ENCODE measurements at places on chromosomes 7 and 10.

- DNase-seq, result no peak
Measured at GRCh38 chr7:55425141-55425752, 60.1 kb downstream of the LANCL2 start.

DNA sequence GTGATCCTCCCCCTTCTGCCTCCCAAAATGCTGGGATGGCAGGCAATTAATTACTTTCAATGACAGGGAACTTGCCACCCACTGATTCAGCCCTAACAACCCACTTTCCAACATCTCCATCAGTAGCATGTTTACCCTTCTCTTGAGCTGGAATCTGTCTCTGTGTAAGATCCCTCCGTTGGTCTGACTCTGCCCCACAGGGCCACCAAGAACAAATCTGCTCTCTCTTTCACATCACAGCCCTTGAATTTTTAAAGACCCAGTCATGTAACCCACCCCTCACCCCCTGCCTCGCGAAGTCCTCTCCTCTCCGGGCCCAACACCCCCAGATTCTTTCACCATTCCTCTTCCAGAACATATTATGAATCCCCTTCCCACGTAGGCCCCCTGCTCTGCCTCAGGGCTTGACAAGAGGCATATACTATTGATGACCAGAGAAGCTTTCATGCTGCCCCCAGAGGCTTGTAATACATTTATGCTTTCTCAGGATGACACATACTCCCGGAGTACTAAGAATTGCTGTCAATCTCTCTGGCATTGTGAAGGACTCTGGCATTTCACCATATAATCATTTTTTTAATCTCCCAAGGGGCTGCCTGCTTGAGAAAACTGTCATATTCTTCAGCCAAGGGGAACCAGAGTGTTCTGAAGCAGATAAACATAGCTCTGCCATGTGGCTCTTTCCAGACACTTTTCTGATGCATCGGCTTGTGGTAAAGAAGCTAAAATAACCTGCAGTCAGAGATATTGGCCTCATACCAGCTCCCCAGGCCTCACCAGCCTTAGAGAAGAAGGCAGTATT, 179.2 kb upstream of the AUTS2 start:
- no peak for DNase-seq

- DNase-seq, result no peak
Measured at GRCh38 chr10:103353281-103353680, 2.3 kb upstream of the PCGF6 start.

DNA sequence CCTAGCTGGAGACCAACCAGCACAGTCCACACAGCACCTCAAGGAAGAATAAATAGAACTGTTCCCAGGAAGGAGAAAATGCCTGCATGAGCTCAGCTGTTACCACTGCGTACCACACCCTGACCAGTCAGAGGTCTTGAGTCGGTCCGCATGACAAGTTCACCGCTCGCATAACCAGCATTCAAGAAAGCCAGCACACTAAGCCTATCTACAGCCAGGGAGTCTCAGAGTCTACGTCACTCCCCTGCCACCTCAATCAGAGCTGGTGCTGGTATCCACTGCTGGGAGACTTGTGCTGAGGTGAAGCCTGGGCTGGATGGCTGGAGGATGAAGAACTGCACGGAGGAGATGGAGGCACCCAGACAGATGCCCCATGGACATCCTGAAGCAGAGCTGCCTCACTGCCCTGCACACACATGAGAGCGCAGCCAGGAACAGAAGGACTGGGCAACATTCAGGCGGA, 19.6 kb downstream of the AKR1C1 start:
- DNase-seq, result no peak

DNA sequence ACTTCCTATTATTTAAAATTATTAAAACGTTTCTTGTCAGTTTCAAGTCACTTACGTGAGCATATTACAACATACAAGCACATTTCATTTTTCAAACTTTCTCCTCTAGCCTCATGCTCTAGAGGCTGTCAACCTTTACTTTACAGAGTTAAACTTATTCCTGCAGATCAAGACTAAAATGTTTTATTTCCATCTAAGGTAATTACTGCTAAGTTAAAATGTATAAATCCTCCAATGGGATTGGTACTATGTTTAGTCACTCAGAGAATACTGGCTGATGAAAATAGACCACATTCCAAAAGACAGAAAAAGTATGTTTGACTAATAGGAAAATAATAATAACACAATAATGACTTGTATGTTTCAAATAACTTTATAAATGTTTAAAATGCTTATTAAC, 8.4 kb upstream of the TRDMT1 start:
- DNase-seq, result no peak

DNA sequence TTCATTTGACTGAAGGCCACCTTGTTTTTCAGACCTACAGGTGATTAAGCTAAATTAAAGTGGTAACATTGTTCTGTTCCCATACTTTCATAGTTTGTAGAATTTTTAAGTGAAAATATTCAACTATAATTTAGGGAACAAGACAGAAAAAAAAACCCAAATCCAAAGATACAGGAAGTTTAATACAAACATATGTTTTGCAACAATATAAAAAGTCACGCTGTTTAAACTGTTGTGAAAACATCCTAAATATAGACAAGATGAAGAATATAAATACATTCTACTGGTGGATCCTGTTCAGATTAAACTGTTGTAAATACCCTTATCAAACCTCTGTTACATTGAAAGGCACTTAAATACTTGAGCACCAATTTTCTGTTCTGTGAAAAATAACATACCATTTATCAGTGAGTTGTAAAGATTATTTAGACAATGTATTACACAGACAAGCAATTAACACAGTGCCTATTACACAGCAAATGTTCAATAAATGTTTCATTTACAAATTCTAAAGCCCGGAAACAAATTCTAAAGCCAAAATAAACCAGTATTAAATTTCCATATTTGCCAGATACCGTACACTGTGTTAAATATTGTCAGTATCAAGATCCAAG, 14.2 kb downstream of the ASZ1 start:
- no peak for DNase-seq

GRCh38 chr7:100061518-100062193, 12.1 kb downstream of the ZSCAN21 start:
- DNase-seq, result no peak

DNA sequence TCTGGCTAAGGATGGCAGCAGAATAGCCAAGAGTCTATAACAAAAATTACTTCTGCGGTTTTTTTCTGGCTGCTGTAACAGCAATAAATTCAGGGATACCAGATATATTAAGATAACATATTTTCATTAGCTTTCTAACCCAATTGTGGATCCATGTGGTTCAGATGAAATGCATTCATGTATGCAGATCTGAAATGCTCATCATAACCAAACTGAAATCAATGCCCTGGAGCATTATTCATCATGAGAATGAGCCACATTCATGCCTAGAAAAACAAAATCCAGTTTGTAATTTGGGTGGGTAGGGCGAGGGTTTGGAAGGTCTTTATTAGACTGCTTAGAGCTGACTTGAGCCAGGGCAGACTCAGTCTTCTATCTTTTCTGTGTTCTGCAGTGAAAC, 69.8 kb upstream of the SEMA3A start:
- DNase-seq, result no peak

DNA sequence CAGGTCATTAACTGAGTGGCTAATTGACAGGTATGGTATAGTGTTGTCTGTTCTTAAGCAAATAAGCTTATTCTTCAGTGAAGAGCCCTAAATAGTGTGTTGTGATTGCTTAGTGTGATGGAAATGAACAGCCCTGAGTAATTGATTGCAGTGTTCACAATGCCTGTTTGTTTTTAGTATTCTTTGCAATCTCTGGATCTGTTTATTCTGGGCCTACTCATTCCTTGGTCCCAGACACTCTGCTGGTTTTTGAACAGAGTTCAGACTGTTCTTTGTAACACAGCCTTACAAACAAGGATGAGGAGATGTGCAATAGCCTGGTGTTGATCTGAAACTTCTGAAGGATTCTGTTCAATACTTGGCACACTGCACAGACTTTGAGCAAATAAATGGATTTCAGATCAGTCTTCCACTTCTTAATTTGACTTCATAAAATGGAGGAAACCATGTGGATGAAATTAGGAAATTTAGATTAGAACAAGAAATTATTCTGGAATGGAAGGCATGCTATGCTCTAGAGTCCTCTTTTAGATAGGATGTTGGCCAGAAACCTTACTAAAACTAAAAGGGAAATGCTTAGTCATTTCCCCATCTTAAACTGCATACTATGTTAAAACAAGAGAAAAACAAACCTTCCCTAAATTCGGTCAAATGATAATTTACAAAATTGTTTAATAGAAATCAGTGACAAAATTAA, 444.2 kb upstream of the SEMA3D start:
- no peak for DNase-seq

DNA sequence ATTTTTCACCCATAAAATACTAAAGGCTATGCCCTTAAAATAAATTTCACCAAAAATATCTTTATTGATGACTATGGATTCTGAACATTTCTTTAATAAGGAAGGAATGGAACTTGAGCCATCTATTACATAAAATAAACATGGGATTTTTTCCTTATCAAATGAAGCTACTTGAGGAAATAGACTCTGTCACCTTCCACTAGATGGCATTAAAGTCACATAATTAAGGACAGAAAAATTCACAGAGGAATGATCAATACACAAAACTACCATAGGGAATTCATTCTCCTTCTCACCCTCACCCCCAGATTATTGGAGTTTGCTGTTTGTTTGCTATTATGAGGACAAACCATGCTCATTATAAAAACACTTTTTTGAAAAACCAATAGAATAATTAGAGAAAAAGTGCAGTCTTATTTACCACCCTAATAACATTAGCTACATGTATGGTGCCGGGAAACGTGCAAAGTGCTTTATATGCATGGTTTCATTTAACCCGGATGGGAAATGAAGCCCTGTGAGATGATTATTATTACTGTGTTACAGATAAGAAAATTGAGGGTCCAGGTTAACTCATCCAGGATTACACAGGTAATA, 21.1 kb upstream of the FOXI2 start:
- DNase-seq, result no peak

DNA sequence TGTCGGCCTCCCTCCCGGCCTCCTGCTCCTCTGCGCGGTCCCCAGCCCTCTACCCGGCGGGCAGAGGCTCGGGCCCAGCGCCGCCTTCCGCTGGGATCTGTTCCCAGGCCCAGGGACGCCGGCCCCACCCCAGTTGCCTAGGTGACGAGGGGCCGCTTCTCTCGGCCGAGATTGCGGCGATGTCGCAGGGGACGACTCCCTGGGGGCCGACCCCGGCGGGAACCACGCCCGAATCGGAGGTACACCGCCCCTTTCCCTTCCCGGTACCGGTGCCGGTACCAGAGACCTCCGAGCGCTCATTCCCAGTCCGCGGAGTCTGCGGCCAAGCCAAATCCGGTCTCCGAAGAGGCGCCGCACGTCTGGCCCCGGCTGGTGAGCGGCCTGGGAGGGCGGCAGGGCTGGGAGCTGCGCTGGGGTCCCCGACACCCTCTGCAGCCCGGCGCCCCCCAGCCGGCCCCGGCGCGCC, at the start of gene CABCOCO1:
Gene CABCOCO1, plus strand, starts transcription at position 136 of the 466 bp plus-strand sequence. Its CDS starts 44 bp downstream, at position 180.
- DNase-seq, result peak; percentile 88

- no peak for DNase-seq
Measured at GRCh38 chr10:114714281-114714741, 56.2 kb upstream of the ABLIM1 start.

- no peak for DNase-seq
Measured at GRCh38 chr7:132381742-132382472, 194.4 kb downstream of the PLXNA4 start.

DNA sequence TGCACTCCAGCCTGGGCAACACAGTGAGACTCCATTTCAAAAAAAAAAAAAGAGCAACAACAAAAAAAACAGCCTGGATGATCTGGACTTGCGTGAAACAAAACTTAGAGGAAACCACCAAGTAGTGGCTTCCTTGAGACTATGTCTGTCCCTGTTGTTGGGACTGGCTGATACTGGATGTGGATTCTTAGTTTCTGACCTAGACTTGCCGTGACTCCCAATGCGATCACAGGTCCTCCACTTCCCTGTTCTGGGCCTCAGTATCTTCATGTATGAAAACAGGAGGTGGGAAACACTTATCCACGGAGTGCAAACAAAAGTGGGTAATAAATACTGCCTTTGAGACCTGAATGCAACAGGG, 125.7 kb downstream of the PRPF18 start:
- no peak for DNase-seq

DNA sequence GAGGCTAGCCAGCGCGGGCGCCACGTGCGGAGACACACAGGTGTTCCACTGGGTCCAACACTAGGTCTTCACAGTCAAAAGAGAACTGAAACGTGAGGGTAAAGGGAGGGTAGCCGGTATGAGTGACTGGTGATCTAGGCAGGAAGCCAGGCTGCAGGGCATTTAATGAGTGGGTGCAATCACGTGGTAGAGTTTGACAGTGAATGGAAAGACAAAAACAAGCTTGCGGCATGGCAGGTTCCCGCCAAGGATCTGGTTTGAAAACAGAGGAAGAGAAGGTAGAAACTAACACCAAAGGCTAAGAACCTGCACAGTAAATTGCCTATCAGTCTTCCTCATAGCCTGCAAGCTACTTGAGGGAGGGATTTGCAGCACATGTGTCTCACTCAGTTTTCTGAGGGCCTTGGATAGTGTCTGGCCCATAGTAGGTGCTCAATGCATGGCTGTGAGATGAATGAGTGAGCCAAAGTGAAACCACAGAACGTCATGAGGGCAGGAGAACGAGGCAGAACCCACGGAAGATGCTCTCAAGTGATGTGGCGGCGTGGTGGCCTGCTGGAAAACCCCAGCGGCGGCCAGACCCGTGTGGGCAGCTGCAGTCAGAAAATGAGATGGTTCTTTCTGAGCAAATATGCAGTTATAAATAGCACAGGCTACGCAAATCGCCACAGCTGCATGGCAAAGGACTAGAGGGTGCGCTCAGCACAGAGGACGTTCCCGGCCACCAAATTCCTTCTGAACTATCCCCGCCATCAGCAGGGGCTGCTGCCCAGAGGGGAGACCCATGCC, 183.6 kb upstream of the NFE2L3 start:
- DNase-seq, result no peak

- no peak for DNase-seq
Measured at GRCh38 chr7:69763513-69763912, 165.2 kb downstream of the AUTS2 start.

DNA sequence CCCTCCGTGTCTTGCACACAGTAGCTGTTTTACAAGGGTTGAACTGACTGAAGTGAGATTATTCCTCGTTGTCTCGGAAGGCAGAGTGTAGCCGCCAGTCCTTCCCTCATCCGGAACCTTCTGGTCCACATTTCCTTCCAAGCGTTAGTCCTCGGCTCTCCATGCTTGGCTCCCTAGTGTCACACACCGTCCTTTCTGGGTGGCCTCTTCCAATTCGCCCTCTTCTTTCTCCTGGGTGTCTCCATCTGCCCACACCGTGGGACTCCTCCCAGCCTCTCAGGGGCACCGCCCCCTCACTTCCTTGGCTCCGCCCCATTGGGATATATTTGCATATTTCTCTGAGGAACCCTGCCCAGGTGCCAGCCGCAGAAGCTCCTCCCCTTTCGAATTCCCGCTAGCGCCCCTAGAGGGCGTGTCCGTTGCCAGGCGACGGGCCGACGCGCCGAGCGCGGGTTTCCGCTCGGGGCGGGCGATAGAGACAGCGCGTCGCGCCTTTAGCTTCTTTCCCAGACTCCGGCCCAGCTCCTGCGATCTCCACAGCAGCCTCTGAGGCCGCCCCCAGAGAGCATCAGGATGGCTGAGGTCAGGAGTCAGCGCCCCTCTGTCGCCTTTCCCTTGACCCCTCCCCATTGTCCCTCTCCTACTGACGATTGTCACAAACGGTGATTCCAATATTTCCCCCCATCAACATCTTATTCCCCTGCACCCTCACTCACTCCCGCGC, at the start of gene CFAP58:
Gene CFAP58, plus strand, starts transcription at position 509 of the 724 bp plus-strand sequence. Its CDS starts 65 bp downstream, at position 574.
- DNase-seq, result peak; percentile 96
